ENCODE measurements at places on chromosomes 1 and 21.

GRCh38 chr1:198472119-198472518 is 68.4 kb downstream of the ATP6V1G3 start:
- no peak for DNase-seq

DNA sequence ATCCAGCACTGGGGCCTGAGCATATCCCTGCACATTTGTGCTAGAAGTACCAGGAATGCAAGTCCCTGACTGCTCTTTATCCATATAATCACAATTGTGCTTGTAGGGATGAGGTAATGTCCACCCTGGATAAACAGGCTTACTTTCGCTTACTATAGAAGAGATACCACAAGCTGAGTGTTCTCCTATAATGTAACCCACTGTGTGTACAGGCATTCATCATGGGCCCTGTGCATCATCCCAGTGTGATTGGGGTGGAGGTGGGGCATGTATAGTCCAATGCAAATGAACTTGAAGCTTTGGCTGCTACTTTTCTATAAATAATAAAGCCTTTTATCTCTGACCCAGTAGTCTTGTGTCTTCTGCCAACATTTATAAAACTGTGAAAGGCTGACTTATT is 69.3 kb downstream of the MAN1A2 start:
- DNase-seq: no peak

GRCh38 chr1:116586741-116587143 is 15.9 kb upstream of the CD58 start:
- DNase-seq: no peak

GRCh38 chr1:72649211-72649888 is 367.0 kb upstream of the NEGR1 start:
- no peak for DNase-seq

GRCh38 chr1:208686592-208686991 is 442.4 kb upstream of the PLXNA2 start:
- DNase-seq: no peak

DNA sequence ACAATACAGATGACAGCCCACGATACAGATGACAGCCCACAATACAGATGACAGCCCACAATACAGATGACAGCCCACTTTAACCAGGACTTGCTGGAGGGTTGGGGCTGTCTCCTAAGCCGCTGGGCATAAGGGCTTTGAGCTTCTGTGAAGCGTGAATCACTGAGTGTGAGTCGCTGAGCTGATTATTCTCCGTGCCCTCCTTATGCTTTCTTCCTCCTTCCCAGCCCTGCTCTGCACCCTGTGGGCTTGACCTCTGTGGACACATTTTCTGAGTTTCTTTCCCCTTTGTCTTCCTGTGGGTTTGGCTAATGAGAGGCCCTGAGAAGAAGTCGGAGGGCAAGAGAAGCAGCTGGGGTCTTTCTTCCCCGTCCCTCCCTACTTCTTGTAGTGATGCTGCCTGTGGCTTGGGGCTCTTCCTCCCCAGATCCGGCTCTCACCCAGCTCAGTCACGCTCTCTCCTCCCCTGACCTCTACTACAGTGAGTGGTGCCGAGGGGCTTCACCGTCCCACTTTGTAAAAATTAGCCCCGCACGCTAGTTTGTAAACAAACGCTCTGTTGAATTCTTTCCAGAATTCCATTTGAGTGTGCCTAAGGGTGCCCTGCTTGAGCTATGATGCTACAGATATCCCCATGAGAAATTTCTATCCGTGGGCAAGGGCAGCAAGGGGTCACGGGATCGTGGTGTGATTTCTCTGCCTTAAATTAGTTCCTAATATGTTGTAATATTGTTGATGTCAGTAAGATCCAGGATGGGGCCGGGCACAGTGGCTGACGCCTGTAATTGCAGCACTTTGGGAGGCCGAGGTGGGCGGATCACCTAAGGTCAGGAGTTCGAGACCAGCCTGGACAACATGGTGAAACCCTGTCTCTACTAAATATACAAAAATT is 46.4 kb upstream of the SOD1 start:
- no peak for DNase-seq

DNA sequence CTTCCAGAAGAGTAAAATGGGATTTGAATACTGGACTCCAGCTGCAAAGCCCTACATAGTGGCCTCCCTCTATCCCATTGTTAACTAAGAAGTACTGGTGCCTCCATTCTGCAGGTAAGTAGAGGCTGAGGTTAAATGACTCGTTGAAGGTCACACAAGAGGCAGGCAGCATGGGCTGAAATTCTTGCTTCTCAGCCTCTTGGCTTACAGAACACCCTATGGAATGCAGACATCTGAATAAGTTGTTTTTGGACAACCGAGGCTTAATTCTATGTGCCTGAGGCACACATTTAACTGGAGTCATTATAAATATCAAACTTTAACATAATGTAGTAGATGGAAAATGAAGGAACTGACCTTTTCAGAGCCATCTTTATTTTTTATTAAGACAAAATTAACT is 5.7 kb downstream of the DNAJC11 start:
- DNase-seq: no peak

DNA sequence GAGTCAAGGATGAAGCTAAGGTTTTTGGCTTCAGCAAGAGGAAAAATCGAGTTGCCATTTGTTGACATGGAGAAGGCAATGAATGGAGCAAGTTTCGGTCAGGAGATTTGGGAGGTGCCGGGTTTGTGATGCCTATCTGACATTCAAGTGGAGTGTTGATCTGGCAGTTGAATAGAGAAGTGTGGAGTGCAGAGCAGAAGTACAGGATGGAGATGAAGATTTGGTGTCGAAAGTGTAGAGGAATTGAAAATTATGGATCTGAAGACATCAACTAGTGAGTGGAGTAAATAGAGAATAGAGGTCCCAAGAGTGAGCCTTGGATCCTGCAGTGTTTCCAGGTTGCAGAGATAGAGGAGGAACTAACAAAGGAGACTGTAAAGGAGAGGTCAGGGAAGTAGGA is 25.9 kb downstream of the CITED4 start:
- no peak for DNase-seq

DNA sequence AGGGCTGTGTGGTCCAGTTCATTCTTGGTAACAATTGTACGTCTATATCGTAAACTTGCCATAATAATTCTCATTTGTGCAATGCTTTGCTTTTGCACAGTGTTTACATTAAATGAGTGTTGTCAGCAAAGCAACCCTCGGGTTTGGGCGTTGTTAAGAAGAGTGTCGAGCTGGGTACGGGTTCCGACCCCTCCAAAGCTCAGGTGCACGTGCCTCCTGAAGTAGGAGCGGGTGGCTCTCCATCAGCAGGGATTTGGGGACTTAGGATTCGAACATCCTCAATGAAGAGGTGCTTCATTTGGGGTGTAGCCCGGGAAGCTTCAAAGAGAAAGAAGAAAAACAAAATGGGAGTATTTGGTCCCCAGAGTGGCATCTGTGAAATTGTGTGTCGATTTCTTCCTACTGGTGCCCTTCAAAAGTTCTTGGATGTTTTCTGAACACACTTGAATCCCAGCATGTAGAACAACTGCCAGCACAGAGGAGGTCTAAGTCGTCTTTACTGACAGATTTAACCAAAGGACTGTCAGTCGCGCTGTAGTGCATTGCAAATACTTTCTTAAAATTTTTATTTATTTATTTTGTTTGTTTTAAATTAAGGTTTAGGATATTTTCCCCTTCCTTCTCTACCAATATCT is 1.1 kb downstream of the TRIM58 start:
- DNase-seq: no peak

- DNase-seq: no peak
These were observed 27.9 kb upstream of the NPL start for GRCh38 chr1:182761396-182762395.

- no peak for DNase-seq
These were observed 9.4 kb upstream of the CAPN9 start for GRCh38 chr1:230737622-230738262.

- DNase-seq: no peak
These were observed 39.0 kb upstream of the ARHGEF16 start for GRCh38 chr1:3415260-3416090.

DNA sequence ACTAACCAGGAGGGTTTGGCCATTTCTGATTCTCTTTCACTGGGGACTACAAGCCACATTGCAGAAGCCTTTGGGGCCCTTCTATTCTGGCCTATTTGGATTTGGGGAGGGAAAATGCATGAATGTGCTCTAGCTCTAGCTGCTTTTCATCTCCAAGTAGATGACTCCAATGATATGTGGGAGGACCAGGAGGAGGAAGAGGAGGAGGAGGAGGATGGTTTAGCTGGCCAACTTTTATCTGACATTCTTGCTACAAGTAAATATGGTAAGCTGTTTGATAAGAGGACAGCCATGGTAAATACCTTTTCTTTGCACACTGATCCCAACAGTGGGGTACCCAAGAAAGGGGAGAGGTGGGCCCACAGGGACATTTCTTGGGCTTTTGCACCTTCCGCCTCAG is 14.0 kb upstream of the SHISA4 start:
- no peak for DNase-seq

- DNase-seq: no peak
These were observed 848.0 kb downstream of the LTN1 start for GRCh38 chr21:28144653-28145052.

DNA sequence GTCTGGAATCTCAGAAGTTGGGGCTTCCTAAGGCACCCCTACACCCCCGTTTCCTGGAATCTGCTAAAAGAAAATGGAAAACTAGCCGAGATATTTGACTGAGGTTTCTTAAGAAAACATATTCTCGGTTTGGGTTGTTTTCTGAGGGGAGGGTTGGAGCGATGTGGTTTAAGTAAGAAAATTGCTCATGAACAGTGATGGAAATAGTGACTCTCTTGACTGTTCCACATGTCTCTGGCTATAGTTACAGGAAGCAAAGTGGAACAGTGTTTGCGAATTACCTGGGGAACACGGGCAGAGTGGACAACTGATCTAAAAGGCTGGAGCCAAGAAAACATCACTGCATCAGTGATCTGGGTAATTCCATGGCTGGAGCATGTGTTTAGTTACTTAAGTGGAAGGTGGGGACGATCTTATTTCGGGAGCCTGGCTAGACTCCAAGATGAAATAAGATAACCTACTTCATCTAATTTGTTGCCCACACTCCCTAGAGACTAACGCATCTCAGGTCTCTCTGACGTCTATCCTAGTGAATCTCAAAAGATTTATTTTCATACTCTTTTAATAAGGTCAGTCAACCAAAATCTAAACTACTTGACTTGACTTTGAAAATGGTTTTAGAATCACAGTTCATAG is 92.4 kb downstream of the KCNJ15 start:
- DNase-seq: no peak
